ENCODE measurements at places on chromosomes 5 and 9. TPM values are rescaled to one million over a fixed set of nuclear protein-coding genes. Genes with fewer than 3 reads are reported as not detected.

NMUR2 gene
- not detected for total RNA-seq

CXCL14 gene
- total RNA-seq = under 0.01 TPM

LCP2 gene
- not detected for total RNA-seq

IRX2 gene
- total RNA-seq = 0.36 TPM

SPINK7 gene
- total RNA-seq = not detected

WDR31 gene
- 0.28 TPM for total RNA-seq

PDGFRB gene
- 108 TPM for total RNA-seq

OMD gene
- not detected for total RNA-seq

ZNF354B gene
- total RNA-seq = 5.0 TPM

BARHL1 gene
- total RNA-seq = not detected
